ENCODE measurements at places on chromosomes 1 and 21.

- DNase-seq: no peak
Measured at GRCh38 chr1:244349581-244350001, 102.1 kb downstream of the ADSS2 start.

DNA sequence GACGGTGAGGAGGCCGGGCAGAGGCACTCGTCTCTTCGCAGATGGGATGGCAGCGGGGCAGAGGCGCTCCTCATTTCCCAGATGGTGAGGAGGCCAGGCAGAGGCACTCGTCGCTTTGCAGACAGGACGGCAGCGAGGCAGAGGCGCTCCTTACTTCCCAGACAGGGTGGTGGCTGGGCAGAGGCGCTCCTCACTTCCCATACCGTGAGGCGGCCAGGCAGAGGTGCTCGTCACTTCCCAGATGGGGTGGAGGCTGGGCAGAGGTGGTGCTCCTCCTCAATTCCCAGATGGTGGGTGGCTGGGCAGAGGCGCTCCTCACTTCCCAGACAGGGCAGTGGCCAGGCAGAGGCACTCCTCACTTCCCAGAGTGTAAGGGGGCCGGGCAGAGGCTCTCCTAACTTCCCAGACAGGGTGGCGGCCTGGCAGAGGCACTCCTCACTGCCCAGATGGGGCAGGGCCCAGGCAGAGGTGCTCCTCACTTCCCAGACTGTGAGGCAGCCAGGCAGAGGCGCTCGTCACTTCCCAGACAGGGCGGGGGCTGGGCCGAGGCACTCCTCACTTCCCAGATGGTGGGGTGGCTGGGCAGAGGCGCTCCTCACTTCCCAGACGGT is 9.9 kb downstream of the TCHHL1 start:
- DNase-seq: no peak

DNA sequence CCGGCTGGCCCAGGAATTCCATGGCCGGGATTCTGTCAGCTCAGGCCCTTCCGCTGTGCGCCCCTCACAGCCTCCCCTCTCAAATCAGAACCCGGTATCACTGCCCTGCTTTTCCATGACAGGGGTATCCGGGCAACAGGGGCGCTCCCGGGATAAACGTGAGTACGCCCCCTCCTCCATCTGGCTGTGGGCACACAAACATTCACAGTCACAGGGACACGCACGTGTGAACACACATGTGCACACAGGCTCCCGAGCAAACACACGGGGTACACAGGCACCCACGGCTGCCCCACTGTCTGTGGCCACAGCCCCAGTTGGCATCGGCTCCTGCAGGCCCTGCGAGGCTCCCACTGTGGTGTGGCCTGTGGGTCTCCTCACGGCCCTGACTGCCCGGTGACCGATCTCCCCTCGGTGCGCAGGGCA is 16.7 kb downstream of the COL6A1 start:
- DNase-seq: no peak

DNA sequence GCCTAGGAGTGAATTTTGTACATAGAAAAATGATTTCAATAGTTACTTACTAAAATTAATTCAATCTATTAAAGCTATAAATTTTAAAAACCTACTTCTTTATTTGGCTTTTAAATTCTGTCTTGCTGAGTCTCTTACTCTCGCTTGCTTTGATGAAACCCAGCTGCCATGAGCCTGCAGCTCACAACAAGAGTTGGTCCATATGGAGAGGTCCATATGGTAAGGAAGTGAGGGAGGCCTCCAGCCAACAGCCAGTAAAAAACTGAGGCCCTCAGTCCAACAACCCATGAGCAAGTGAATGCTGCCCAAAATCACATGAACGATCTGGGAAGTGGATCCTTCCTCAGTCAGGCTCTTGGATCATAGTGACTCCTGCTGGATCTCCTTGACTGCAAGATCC is 89.9 kb upstream of the CXADR start:
- DNase-seq: no peak

GRCh38 chr21:34941162-34941561 is 107.9 kb downstream of the RUNX1 start:
- DNase-seq: no peak

DNA sequence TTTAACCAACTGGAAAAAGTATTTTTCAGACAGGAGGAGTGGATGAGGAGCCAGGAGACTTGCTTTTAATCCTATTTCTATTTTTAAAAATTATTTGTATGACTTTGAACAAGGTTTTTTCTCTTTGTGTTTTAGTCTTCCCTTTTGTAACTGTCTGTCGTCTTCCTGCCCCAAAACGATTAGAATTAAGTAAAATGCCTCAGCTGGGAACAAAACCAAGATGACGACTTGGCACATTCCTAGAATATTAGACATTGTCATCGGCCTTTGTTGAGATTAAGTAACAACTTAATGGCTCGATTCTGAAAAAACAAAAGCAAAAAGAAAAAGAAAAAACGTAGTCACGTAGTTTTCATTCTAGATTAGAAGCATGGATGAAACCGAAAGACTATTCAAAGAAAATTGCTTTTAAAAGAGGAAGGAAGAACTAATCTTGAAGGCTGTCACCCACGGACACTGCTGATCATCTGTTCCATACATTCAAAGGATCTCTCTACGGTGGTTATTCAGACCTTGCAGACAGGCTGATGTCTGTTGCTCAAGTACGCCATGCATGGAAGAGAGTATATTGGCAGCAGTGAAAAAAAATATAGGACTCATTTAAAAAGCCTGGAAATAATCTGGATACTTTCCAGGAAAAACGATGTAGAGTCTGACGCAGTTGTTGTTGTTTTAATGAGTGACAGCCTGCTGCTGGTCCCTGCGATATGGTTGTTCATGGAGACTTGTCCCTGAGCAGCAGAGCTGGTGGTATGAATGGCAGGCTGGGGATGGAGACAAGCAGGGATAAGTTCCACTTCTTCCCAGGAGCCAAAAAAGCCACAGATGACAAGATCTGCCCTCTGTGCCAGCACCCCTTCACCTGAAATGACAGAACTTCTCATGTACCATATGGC is 16.8 kb downstream of the GNG4 start:
- DNase-seq: no peak

- DNase-seq: no peak
Measured at GRCh38 chr1:99550198-99550597, 95.7 kb upstream of the PALMD start.

DNA sequence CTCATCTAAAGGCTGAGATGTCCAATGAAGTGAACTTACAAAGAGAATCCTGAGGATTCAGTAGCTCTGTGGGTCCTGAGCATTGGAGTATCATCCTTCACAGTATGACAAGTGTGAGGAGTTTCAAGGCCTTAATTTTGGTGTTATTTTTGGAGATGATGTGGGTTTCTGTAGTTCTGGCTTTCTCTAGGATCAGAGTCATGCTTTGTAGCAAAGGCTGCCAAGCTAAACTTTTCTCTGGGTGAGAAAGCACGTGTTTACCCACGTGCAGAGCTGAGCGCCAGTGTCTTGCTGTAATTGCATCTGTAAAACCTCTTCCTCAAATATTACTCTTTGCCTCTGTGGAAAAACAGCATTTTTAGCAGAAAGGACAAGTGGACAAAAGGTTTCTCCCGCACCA is 387.8 kb upstream of the LYPLAL1 start:
- peak; percentile 8 for DNase-seq

DNA sequence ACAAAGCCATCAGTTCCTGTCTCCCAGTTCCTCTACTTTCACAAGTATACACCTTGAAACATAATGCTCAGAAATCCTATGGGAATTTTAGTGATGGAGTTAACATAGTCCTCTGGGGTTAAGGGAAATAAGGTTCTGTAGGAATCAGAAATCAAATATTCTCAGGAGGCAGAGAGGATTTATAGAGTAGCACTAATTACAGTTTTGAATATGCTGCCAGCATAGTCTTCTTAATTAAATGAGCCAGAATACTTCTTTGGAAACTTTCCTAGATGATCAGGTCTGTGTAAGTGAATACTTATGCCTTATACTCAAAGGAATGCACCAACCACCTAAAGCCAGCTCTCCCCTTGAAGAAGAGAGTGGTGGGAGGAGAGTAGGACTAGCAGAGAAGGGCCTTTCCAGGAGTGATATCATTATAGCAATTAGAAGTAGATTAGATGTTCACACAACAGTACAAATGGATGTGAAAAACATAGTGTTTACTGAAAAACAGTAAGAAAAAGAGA is 31.4 kb upstream of the DIRAS3 start:
- DNase-seq: no peak

DNA sequence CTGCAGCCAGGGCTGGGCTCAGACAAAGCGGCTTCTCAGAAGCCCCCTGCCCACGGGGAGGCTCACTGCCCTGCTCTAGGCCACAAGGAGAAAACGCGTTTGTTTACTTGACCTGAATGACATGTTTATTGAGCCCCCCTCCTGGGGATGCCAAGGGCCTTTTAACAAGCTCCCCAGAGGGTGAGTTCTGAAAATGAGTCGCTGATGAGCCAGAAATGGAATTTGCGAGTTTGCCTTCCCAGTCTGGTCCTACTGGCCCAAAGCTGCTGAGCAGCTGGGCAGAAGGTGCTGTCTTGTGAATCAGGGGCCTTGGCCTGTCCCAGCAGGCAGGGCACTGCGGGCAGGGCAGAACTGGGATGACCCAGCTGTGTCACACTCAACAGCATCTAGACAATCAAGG is 120.6 kb downstream of the SYF2 start:
- DNase-seq: no peak

- peak; percentile 33 for DNase-seq
Measured at GRCh38 chr1:154749078-154749760, 120.9 kb downstream of the KCNN3 start.

DNA sequence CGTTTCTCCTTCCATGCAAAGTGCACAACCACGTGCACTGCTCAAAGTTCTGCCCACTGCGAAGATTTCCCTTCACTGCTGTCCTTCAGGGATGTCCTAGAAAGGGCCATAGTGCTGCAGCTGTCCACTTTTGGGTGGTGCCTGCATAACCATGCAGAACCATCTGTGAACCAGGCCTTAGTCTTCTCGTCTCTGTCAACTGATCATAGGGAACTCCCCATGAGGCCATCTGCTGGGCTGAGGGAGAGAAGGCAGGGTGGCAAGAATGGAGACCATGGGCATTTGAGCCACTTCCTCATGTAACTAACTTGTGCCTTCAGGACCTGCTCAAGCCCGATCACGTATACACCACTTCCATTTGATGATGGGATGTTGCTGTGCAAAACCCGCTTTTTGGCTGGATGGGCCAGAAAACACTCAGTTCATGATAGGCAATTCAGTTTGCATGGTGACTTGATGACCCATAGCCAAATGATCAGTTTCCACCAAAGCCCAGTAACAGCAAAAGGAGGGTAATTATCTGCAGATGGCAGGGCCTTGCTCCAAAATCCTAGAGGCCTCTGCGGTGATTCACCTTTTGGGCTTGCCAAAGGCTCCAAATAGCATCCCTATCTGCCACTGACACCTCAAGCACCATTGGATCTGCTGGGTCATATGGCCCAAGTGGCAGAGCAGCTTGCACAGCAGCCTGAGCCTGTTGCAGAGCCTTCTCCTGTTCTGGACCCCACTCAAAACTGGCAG is 9.5 kb downstream of the ST6GALNAC5 start:
- DNase-seq: no peak

DNA sequence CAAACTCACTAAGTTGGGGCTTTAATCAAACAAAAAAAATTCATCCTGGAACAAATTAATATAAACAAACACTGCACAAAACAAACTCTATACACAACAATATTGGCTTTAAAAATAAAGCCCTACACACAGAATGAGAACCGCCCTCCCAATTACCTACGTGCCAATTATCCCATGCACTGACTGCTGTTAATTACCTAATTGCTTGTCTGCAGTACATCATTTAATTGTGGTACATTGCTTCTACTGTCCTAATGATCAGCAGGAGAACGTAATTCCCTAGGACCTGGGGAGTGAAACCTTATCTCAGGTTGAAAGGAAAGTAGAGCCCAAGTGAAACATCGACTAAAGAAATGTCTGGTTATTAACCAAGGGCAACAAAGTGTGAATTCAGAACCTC is 364.5 kb downstream of the KCNH1 start:
- no peak for DNase-seq

DNA sequence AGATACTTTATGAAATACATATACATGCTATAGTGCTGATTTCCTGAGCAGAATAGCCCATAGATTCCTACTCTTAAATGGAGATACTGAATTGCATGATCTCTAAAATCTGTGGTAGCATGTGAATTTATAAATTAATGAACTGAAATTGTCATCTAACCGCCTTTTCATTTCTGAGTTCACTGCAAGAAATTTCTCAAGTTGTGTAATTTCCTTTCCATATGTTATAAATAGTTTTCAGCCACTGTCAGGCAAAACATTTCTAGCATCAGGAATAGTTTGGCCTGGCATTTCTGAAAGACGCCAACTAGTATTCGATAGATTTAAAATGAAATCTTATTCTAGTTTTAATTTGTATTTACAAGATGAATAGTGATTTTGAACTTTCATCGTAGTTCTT is 310.1 kb downstream of the USH2A start:
- no peak for DNase-seq

DNA sequence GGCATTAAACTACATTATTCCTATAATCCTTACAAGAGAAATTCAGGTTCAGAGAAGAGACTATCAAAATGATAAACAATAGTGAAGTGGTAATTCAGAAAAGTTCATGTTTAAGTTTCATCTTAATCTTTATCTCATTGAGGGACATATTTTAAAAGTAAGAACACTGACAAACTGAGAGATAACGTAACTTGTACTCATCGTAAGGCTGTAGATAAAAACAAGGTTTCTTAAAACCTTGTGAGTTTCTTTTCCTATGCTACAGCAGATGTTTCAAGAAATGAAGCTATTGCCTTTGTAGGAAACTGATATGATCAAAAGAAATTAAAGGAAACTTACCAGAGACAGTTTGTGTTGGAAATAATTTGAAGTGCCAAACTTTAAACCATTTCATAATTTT is 65.0 kb downstream of the RERE start:
- DNase-seq: no peak

DNA sequence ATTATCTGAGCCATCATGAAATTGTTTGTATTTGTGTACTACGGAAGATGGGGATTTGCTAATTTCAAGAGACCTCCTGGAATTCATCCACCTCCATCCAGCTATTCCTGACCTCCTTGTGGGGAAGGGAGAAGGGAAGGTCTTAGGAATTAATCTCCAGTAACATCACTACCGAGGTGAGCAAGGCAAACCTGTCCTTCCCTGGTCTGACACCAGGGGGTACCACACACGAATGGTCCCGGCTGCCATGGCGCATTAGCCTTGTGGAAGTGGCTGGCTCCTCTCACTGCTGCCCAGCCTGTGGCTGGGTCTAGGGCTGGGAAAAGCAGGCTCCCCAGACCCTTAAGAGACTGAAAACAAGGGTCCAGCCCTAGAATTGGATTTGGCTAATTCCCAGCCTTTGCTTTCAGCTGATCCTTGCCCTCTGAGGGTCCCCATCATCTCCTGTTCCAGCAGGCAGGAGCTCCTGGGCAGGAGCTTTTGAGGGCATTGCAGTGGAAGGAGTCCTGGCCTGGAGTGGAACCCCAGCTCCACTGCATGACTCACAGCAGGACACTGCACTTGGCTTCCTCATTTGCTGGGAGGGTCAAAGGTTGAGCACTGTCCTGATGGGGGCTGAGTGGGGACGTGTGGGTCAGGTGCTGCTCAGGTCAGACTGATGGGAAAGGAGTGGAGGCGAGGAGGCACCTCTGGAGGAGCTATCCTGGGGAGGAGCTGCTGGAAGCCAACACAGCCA is 34.8 kb downstream of the RIMS3 start:
- DNase-seq: no peak

Data from Ammon's horn (tissue), 1 donor.